ENCODE measurements at places on chromosomes 11 and 22.

GRCh38 chr11:113572136-113572735, 97.0 kb upstream of the DRD2 start:
- peak; percentile 19 for DNase-seq

- DNase-seq, result no peak
Measured at GRCh38 chr11:45757672-45758071, 47.3 kb upstream of the SLC35C1 start.

DNA sequence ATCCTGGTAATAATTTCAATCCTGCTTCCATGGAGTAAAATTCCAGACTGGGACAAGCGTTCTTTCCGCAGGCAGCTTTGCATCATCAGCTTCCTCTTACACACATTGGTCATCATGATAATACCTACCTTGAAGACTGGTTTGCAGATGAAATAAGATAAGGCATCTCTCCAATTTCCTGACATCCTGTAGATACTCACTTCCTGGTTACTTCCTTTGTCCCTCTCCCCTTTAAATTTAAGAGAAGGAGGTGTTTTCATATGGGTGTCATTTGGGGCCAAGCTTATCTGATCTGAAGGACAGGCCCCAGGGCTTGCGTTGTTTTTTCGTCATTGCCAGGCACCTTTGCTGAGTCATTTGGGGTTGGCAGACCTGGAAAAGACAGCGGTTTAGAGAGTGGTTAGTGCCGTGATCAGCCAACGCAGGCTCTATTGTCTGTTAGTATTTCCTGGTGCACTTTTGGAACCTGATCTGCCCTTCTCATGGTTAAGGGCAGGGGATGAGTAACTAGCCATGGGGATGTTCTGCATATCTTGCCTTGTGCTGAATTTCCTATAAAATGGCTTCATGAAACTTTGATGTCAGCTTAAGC, 24.1 kb downstream of the GRAMD1B start:
- peak; percentile 29 for DNase-seq

DNA sequence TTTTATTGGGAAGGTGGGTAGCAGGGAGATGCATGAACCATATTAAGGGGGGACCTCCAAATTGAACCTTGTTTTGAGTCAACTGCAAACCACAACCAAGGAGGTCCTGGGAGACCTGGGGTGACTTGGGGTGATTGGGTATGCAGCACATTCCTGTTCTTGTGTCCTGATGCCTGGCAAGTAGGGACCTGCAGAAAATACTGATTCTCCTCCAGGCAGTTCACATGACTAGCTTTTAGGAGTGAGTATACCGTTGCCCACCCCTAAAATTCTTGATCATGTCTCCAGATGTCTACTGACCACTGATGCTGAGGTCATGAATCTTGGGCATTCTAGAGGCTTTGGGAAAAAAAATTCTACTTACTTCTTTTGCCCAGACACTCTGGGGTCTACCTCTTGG, 6.3 kb downstream of the EHF start:
- no peak for DNase-seq

DNA sequence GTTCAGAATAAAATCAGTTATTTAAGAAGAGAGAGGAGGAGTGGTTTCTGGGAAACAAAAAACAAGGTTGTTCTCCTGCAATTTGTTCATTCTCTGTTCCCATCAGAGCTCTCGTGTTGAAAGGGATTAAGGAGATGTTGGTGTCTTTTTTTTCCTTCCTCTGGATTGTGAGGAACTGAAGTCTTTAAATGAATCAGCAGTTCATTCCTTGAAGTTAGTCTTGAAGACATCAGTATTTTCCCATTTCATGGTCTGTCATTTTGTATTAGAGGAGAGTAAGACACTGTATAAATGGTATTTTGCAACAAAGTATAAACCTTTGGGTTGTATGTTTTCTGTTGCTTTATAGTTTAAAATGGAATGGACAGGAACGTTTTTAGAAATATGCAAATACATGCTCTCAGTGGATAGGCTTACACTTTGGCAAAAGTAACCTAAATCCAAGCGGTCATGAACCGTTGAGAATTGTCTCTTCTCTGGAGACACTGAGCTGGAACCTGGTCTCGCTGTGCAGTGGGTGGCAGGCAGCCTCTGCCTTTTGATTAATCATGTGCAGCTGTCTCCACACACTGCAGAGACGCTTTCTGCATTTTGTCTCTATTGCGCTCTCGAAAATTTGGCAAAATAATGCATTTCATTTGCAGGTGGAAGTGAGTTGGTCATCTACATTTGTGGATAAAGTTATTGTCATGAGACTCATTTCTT, 33.0 kb downstream of the SAMM50 start:
- DNase-seq, result no peak

DNA sequence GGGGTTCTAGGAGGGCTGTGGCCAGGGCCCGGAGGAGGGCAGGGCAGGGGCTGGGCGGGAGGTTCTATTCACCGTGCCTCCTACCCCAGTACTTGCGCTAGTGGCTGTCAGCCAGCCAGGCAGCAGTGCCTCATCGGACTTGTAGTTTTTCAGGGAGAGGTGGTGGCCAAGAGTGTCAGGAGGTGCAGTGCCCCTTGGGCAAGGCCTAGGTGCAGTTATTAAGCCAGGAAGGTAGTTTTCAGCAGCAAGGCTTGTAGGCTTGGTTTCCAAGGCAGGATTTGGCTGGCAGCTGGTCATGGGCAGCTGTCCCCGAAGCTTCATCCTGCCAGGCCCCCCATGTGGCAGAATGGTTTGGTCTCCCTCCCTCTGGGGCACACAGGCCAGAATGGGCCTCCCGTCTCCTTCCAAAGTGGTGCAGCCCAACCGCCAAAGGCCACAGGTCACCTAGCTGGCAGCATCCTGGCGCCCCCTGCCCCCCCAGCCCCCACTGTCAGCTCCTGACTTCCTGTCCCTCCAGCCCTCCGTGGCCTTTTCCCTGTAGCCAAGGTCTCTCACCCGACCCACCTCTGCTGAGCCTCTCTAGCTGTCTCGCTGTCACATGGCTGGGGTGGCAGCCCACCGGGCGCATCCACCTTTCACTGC, 8.5 kb downstream of the CCDC88B start:
- no peak for DNase-seq

DNA sequence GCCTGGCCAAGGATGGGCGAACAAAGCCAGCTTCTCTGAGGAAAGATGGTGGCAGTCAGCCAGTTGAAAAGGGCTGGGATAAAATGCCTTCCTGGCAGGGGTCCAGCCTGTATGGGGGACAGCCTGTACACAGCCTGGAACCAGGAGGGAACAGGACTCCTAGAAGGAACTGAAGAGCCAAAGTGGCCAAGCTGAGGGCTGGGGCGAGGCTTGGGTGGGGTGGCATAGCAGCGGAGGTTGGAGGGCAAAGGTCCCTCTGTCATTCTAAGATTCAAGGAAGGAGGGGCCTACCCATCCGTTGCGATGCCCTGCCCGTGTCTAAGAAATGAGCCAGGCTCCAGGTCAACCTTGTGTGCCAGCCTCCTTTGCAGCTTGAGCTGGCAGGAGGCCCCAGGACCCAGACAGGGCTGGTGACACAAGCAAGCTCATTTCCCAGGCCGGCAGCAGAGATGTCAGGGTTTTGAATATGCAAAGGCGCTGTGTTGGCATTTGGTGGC, 22.6 kb downstream of the FADD start:
- no peak for DNase-seq

GRCh38 chr11:12243486-12243885, 133.1 kb downstream of the MICAL2 start:
- no peak for DNase-seq

- DNase-seq, result no peak
Measured at GRCh38 chr22:45698094-45698493, 26.5 kb downstream of the ATXN10 start.

- no peak for DNase-seq
Measured at GRCh38 chr22:27533105-27533745, 268.3 kb downstream of the MN1 start.

GRCh38 chr11:15195454-15196200, 80.9 kb downstream of the INSC start:
- no peak for DNase-seq

GRCh38 chr11:1225386-1226225, 2.7 kb downstream of the MUC5B start:
- DNase-seq, result no peak

DNA sequence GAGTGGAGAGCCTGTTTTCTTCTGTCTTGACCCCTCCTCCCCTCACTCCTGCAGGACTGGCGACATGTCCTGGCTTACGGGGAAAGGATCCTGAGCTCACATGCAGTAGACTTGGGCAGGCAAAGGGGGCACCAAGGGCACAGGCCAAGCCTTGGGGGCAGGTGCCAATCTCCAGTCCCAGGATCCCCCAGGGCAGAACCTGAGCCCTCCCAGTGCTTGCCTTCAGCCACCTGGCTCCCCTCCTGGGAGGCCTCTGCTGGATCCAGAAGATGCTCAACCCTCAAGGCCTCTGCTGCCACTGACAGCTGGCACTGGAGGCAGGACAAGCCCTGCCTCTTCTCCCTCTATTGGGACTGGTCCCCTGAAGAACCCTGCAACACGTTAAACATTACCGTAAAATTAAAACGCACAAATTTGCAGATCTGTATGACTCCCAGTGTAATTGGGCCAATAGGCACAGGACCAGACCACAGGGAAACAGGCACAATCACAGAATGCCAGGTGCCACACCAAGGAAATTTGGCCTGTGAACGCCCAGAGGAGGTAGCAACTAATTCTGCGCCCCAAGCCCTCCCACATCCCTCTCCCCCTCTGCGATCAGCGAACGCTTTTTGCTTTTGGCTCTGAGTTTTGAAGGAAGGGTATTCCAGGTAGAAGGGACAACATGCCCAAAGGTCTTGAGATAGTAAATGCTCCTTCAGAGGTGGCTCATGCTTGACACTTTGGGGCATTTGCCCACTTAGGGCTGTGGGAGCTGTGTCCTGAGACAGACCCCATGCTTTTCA, 967 bp upstream of the LZTR1 start:
- DNase-seq, result no peak

GRCh38 chr11:122882189-122882856, at the start of gene JHY:
TSS of gene JHY (plus strand) at chr11:122882759. CDS start at chr11:122885850, 3,091 bp downstream.
- DNase-seq, result no peak

DNA sequence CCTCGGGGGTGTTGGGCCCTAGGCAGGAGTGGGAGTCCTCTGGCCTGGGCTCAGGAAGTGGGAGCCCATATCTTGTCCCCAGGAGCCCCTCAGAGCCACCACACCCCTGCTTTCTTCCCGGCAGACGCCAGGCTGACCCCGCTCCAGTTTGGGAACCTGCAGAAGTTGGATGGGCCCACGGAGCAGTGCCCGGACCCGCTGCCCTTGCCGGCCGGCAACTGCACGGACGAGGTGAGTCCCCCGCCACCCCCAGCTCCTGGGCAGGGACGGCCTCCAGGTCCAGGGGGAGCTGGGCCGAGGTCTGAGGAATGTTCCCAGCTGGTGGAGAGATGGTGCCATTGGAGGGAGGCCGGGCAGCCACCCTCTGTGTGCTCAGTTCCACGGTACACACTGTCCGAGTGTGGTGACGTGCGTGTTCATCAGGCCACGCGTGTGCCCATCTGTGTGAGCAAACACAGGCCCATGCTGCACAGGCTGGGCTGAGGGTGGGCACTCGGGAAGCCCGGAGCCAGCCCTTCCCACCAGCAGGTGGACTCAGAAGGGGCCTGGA, 4.8 kb downstream of the MUC5B start:
- no peak for DNase-seq

DNA sequence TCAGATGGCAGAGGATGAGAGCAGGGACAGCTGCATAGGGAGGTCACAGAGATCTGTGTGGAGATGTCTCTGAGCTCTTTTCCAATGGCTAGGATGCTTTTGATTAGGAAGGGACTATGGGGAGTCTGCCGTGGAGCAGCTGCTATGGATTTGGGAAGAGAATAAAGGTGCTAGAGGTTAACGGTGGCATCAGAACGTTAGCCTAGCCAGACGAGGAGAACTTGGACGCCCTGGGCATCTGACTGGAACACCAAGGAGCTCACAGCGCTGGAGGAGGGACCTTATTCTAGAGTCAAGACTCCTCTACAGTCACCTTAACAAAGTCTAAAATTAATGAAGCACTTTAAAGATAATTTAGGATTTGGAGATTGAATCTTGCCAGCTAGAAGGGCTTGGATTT, 157.2 kb upstream of the B3GAT1 start:
- no peak for DNase-seq

GRCh38 chr11:35232891-35233330, 93.9 kb downstream of the CD44 start:
- DNase-seq, result peak; percentile 25

DNA sequence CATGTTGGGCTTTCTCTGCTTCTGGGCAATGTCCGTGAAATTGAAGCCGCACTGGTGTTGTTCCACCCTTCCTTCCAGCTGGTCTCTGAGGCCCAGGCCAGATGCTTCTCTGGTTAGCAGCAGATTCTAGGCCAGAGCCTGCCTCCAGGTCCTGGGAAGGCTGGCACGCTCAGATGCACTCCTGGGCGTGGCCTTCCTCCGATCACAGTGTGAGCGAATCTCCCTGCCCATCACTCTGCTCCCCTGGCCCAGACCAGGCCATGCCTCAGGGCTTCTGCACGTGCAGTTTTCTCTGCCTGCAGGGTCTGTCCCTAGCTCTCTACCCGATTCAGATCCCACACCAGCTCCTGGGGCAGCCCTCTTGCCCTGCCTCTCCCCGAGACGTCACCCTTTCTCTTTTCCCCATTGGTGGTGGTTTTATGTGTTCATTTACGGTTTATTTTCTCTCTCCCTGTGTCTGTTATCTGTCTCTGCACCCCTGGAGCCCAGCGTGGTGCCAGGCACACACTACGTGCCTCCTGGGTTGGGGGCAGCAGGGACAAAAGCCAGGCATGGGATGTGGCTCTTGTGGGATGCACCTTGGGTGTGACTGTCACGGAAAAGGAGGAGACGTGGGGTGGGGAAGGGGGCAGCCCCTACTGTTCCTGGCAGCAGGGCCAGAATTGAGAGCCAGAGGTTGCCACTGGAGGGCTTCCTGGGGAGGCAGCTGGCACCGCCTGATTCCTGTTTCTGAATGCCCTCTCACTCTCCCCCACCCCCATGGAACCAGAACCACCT, 66.0 kb downstream of the KCNQ1 start:
- DNase-seq, result no peak

GRCh38 chr11:78079232-78080083, at the start of gene NDUFC2:
TSS of gene NDUFC2 (minus strand) at chr11:78079862. CDS start at chr11:78079744, 118 bp downstream.
- DNase-seq, result peak; percentile 81

GRCh38 chr11:110878513-110878912, 166.3 kb upstream of the ARHGAP20 start:
- peak; percentile 83 for DNase-seq

DNA sequence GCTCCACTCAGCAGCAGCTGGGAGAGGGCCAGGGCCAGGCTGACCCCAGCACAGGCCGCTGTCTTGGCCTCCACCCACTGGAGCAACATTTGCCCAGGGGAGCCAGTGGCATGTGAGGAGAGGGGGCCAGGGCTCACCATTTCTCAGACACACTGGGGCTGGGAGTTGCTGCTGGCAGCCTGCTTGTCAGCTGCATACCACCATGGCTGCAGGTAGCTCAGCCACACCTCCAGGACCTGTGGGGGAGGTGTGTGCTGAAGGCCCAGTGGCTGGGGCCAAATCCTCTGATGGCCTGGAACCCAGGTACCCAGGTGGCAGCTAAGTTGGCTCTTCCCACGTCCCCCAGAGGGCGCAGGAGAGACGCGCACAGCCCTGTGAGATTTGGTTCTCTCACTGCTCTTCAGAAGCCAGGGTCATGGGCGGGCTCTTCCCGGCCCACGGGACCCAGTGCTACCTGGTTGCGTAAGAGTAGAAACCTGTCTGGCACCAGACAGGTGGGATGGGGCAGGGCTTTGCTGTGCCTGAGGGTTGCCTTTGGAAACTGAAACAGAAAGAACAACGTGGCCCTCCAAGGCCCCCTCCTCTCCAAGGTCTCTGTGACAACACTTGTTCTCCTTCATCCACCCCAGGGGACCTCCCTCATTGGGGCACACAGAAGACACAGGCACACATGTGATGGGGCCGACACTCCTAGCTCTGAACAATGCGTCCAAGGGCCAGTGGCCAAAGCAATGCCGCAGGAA, 98.8 kb downstream of the MED15 start:
- peak; percentile 58 for DNase-seq
